ENCODE measurements at places on chromosomes 2 and 18. TPM values are rescaled to one million over a fixed set of nuclear protein-coding genes. Genes with fewer than 3 reads are reported as not detected.

Gene ANKRD23
- total RNA-seq = 4.3 TPM

- no peak for DNase-seq
These were observed 43.8 kb downstream of the LPIN1 start for GRCh38 chr2:11790228-11790627.

- DNase-seq = no peak
These were observed 61.6 kb upstream of the ATP8B1 start for GRCh38 chr18:57864615-57865121.

DNA sequence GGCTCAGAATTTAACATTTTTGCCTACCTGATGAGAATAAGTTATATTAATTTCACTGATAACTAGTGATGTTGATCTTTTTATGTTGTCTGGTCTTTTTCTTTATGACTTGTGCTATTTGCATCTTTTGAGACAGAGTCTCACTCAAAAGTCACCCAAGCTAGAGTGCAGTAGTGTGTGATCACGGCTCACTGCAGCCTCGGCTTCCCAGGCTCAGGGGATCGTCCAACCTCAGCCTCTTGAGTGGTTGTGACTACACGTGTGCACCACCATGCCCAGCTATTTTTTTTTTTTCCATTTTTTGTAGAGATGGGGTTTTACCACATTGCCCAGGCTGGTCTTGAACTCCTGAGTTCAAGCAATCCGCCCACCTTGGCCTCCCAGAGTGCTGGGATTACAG is 7.5 kb downstream of the SMCHD1 start:
- no peak for DNase-seq

- no peak for DNase-seq
These were observed 124.8 kb downstream of the DTNB start for GRCh38 chr2:25548601-25549000.

DNA sequence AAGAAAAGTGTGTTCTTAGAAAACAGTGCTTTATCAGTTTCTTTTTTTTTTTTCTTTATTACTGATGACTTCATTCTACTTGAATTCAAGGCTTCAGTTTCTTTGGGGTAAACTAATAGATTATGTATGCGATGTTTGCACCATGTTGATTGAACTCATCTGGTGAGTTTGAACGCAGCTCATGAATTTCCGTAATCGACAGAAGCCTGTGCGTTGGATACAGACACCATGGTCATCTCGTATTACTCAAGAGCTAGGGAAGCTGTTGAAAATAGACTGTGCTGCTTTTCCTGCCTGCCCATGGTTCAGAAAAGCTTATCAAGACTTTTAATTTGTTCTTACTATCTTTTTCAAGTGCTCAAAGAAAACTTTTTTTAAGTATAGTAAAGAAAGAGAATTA is 185.5 kb upstream of the NRP2 start:
- no peak for DNase-seq
